ENCODE measurements at places on chromosomes 1 and 21.
A peak's percentile ranks its signal among the peaks of the same experiment; 100 is the strongest.

DNA sequence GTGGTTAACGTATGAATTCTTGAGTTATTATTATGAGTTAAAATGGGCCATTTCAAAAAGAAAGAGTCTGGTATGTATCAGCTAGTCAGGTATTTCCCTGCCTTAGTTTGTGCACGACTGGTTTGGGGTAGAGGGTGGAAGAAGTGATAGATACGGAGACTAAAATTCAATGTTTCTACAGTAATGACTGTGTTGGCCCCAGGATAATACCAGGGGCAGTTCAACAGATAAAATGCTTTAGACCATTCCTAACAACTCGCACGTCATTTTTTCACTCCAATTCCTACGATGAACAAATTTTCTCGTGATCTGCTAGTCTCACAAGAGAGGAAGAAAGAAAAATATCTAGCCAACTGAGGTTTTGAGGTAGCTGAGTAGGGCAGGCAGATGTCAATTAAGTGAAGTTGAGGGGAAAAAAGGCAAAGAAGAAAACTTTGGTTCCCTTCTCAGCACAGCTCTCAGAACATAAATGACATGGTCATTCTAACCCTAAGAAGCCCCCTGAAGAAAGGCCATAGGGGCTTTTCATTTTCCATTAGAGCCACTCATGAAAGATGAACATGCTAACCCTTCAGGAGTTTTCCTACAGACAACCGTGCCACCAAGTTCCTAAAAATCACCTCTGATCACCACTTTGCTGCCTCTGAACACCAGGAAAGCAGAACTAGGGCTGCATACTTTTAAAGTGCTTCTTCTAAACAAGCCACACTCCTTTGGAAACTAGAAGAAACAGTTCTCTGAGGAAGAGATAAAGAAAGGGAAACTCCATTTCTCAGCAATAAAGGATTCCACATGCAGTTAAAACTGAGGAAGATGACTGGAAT is 5.6 kb downstream of the MCOLN2 start:
- DNase-seq: no peak

DNA sequence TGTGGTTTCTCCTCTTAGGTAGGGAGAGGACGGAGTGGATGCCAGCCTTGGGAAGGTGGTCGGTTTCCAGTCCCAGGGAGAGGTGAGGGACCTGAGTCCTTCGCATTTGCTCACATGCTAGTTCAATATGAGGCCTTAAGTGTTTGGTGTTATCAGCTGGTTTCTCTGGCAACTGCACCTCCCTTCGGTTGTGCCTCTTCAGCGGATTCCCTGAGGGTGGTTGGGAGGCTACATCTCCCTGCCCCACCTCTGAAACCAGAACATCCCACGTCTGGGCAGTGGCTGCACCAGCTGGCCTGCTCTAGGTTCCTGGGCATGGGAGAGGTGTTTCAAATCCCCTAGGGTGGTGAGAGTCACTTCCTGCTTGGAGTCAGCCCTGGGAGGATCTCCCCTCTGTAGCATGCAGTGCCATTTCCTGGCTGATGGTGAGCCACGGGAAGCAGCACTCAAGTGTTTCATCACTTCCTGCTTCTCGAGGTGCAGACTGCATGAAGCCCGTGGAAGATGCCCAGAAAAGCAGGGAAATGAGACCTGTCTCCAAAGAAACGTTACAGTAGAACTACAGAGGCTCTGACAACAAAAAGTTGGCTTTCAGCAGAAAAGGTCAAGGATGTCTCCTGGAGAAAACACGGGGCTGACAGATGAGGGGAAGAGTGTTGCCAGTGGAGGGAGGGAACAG is 4.5 kb downstream of the TMEM125 start:
- peak; percentile 20 for DNase-seq

- no peak for DNase-seq
Measured at GRCh38 chr1:22174446-22175220, 31.7 kb upstream of the WNT4 start.

GRCh38 chr1:156119503-156120209 is 5.1 kb downstream of the LMNA start:
- DNase-seq: peak; percentile 84

- DNase-seq: no peak
Measured at GRCh38 chr1:107575226-107575625, 389.8 kb downstream of the VAV3 start.

DNA sequence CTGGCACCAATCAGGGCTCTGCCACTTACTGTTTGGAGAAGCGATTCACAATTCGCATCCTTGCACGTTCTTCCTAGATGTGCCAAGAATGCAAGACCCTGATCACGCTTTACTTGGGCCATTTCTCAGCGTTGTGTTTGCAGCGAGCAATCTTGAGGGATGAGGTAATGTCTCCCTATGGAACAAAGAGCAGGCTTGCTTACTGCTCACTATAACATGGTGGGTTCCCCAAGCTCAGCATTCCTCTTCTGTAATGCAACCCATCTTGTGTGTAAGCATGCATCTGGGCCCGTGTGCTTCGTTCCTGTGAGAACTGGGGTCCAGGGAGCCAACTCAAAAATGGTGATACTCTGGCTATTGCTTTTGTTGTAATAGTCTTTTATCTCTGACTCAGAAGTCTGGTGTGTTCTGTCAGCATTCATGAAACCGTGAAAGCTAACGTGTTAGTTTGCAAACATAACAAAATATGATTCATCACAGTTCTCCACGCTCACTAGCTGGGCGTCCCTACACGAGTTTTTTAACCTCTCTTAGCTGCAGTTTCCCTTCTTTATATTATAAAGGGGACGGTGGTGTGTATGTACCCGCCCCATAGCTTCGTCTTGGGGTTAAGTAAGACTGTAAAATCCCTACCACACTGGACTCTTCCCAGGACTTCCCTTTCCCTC is 33.3 kb downstream of the DNTTIP2 start:
- DNase-seq: peak; percentile 95

DNA sequence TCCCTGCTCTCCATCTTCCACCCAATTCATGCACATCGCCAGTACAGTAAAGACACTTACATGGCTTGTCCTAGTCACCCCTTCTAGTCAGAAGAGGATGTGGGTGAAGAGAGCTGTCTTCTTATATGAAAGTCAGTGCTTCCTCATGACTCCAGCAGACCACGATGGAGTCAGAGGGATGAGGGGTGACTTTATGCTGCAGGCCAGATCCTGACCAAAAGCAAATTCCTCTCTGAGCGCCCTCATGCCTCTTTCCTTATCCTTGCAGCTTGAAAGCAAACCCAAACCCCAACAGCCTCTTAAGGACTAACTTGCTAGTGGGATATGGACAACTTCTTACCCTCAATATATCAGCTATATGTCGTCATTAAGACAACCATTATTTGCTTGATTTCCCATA is 348.2 kb upstream of the DUSP10 start:
- no peak for DNase-seq

- DNase-seq: no peak
Measured at GRCh38 chr1:241551759-241552638, 19.8 kb downstream of the KMO start.

DNA sequence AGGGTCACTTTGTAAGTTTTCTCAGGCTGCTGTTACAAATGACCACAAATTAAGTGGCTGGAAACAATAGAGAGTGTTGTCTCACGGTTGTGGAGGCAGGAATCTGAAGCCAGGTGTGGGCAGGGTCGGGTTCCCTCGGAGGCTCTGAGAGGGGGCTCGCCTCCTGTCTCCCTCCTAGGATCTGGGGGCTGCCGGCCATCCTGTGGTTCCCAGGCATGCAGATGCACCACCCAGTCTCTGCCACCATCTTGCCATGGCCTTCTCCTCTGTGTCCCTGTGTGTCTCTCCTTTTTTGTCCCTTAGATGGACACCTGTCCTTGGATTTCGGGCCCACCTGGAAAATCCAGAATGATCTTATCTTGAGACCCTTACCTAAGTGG is 4.8 kb downstream of the TP73 start:
- DNase-seq: no peak

- no peak for DNase-seq
Measured at GRCh38 chr1:110768605-110769004, 93.9 kb upstream of the KCNA3 start.

DNA sequence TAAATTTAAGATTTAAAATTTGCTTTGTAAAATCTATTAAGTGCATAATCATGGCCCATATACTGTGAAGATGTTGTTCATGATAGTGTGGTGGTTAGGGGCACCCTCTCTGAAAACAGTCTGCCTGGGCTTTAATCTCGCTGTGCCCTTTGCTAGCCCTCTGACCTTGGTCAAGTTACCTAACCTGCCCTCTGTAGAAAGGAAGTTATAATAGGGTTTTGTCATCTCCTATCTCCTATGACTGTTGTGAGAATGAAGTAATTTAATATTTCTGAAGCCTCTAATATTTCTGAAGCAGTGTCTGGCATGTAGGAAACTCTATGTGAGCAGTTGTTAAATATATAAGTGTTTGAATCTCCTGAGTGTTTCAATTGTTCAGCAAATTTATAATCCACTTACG is 116.6 kb upstream of the IVNS1ABP start:
- no peak for DNase-seq

- peak; percentile 50 for DNase-seq
Measured at GRCh38 chr1:86965012-86965826, 50.8 kb downstream of the HS2ST1 start.

- peak; percentile 46 for DNase-seq
Measured at GRCh38 chr1:55877437-55878232, 662.5 kb upstream of the USP24 start.

DNA sequence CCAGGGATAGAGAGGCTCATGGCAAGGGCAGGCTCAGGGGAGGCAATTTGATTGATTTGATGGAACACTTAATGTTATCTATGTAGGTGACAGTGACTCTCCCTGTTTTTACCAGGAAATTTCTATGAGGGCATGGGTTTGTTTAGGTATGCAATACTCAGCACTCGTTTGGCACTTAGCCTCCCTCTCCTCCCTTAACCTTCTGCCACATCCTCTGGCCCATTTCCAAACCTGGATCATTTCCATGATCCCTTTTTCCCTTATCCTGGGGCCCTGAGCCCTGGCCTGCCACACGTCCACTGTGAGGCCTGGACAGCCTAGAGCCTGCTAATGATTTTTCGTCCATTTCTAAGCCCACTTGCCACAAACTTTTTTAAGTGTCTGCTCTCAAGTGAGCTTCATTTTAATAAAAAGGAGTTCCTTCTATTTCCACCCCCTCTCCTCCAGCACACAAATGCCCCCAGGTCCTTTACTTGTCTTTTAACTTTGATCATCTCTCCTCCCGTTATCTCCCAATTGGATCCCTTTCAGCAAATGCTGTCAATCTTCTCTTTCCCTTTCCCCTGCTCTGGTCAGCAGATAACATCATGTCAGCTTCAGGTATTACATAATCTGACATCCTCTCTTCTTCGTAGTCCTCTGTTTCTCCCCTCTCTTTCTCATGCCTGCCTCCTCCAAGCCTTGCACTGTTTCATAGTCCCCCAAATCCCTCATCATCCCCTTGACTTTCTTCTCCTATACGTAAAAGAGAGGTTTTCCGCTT is 37.8 kb upstream of the GADD45A start:
- DNase-seq: peak; percentile 17

DNA sequence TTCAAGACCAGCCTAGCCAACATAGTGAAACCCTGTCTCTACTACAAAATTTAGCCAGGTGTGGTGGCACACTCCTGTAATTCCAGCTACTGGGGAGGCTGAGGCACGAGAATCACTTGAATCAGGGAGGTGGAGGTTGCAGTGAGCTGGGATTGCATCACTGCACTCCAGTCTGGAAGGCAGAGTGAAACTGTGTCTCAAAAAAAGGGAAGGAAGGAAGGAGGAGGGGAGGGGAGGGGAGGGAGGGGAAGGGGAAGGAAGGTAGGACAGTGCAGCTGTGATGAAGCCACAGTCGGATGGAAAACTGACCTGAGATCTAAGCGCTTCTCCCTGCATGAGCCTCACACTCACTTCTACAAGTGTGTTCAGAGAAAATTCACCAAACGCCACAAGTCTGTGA is 22.0 kb upstream of the FHAD1 start:
- DNase-seq: no peak

DNA sequence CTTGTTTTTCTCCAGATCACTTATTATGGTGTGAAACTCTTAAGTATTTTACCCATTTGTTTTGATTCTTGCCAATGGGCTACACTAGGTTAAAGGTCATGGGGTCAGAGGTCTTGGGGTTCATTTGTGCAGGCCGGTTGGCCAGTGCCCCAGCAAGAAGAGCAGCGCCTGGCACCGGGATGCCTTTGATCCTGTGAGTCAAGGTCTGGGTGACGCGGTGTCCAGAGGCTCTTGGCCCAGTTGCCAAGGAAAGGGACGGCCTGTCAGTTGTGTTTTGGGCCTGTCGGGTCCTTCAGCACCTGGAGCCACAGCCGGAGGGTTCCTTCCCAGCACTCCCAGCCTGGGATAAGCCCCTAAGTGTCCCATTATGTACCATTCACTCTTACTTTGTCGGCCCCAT is 25.1 kb downstream of the RHBG start:
- DNase-seq: no peak

GRCh38 chr21:41727784-41728763 is 38.8 kb downstream of the RIPK4 start:
- DNase-seq: no peak

DNA sequence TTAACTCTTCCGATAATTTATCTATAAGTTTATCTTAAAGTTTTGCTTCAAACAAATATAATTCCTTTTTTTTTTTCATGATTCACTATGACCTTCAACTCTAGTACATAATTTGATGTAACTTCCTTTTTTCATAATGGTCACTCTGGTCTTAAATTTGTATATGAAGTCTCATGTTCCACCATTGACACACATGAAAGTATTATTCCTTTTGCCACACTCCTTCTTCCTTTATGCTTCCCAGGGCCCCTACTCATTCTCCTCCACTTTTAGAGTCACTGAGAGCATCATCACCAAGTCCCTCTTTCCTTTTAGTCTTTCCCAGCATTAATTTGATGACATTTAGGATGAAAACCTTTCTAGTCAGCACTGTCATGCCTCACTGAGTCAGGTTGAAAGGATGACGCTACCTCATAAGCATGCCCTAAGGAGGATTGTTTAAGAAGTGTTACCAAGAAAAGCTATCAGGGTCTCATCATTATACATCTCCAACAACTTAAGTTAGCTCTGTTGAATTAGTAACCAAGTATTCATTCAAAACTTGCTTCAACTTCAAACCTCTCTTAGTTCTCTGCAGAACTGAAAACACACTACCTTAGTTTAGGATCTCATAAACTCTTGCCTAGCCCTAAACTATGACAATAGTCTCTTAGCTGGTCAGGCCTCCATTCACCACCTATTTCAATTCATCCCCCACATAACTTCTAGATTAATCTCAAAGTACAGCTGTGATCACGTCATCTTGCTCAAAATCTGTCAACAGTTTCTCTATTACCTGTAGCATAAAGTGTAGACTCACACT is 14.5 kb downstream of the AUNIP start:
- no peak for DNase-seq

- no peak for DNase-seq
Measured at GRCh38 chr21:17671733-17672132, 59.0 kb upstream of the BTG3 start.

DNA sequence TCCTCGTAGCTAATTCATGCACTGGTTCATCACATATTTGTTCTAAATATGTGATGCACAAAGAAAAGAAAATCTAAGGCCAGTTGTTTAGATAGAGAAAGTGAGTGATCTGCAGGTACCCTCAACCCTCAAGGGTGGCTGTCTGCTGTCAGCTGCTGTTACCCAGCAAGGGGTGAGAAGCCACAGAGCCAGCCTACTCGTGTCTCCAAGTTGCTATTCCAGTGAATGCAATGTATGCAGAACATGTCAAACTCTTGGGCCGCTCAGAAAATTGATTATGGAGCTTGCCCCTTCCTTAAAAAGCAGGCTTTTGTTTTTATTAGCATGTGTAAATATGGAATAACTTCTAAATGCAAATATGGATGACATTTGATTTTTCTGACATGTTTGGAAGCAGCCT is 336.3 kb upstream of the ST6GALNAC5 start:
- DNase-seq: no peak

All from mesenchymal stem cell (in vitro differentiated cells and primary cell).